Activated T-cell treated with anti-CD3 and anti-CD28 coated beads for 24 hours (primary cell): ENCODE measurements at places on chromosomes 12 and 14.

DNA sequence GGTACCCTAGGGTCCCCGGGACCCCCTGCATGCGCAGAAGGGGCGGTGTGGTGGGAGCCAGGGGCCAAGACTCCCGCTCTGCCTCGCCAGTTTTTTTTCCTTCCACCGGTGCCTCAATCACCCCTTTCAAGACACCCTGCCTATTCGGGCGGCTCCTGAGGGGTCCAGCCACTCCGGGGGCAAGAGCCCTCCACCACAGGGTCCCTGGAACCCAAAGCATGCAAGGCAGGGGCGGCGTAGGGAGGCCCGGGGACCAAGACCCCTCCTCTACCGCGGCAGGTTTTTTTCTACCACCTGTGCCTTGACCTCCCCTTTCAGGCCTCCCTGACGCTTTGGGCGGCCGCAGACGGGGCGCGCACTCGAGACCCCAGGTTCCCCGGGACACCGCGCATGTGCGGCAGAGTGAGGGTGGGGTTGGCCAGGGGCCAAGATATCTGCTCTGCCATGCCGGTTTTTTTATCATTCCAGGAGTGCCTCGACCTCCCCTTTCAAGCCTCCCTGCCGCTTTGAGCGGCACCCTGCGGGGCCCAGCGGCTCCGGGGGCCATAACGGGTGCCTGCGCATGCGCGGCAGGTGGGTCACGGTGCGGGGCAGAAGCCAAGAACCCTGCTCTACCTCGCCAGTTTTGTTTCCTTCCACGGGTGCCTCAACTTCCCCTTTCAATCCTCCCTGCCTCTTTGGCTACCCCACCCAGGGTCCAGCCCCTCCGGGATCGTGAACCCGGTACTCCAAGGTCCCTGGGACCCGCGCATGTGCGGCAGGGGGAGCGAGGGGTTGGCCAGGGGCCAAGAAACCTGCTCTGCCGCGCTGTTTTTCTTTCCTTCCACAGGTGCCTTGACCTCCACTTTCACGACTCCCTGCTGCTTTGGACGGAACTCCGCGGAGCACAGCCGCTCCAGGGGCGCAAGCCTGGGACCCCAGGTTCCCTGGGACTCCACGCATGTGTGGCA, 328.1 kb downstream of the ALG10 start:
- DNase-seq, result no peak

- DNase-seq, result peak; percentile 21
These were observed 2.9 kb downstream of the RDH12 start for GRCh38 chr14:67704484-67705089.

- no peak for DNase-seq
These were observed 42.2 kb upstream of the CRACR2A start for GRCh38 chr12:3795066-3795465.

DNA sequence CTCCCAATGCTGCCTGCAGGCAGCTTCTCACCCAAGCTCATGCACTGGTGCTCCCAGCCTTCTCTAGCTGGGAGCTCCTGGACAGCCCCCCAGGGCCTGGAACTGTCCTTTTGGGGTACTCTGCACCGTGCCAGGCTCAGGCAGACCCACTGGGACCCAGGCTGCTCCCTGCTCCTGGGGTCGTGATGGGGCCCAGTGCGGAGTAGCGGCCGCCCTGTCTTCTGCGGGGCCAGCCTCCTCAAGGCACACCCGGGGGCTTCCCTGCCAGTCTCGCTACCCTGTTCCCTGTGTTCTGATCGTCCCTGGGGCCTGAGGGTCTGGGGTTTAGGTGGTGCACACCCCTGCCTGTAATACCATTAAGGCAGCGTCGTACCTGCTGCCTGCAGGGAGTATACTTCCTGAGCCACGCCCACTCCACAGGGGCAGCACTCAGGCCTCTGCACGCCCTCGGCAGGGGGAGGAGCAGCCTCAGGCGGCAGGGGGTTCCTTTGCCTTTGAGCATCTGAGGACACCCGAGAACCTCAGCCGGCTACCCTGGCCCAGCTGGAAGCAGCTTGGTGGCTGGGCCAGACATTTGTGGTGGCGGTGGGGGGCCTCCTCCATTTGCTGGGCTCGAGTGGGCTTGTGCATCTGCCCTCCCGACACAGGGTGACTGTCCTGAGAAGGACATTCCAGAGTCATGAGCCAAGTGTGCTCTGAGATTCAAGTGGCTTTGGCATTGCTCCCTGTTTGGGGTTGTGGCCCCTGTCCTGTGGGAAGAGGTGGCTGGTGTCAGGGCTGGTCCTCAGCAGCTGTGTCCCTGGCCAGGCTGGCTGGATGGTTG, 9.2 kb upstream of the CRIP2 start:
- DNase-seq, result no peak

GRCh38 chr12:97275256-97275655, 187.3 kb upstream of the RMST start:
- no peak for DNase-seq
